ENCODE measurements at places on chromosomes 2 and 18. TPM values are rescaled to one million over a fixed set of nuclear protein-coding genes. Genes with fewer than 3 reads are reported as not detected.

DNA sequence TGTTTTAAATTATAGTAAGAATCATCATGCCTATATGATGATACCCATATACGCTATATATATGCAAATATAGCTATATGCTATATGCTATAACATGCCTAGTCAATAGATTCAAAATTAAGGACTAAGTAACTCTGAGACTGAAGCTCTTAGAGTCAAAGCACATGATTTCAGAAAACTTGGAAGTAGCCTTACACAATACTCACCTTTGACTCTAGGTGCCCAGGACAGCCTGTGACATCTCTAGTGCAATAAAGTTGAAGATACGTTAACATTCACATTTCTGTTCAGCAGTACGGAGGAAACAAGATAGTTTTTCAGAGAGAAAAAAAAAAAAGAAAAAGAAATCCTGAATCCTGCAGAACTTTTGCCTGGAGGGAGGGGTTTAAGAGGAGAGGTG, 149.7 kb upstream of the PIK3C3 start:
- H3K4me1 ChIP-seq = no peaks in the 10 kb centered on the region
- DNase-seq = no peak
- H3K4me3 ChIP-seq = no peak overlapping the region
- no peaks in the 10 kb centered on the region for H3K27me3 ChIP-seq

Gene MAP3K19
- not detected for total RNA-seq

Gene EVA1A
- total RNA-seq = not detected

Gene LYG2
- total RNA-seq = 0.30 TPM

DNA sequence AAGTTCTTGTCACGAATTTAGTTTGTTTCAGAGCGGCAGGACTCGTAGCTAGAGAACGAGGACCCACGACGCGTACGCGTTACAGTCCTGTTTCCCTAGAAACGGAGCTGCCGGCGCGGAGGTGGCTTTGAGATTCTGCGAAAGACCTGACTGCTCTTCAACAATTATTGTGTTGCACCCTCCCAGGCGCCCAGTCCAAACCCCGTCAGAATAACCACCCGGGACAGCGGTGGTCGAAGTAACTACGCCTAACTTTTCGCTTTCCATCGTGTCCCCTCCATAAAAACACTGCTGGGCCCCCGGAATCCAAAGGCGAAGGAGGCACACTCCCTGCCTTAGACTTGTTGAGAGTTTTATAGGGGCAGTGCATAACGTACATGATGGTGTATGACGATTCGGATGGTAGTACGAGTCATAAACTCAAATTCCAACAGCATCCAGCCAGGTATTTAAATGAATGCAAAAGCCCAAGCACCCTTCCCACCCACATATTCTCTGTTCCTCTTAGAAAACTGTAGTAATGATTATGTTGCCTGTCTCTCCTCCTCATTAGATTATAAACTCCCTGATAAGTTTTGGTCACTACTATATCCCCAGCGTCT, 651 bp upstream of the STAM2 start:
- peak overlapping the region; percentile 86 for H3K4me3 ChIP-seq
- no peaks in the 10 kb centered on the region for H3K36me3 ChIP-seq
- H3K27me3 ChIP-seq = no peaks in the 10 kb centered on the region
- no peaks in the 10 kb centered on the region for H3K4me1 ChIP-seq

- no peak overlapping the region for H3K27ac ChIP-seq
- H3K27me3 ChIP-seq = no peaks in the 10 kb centered on the region
- H3K36me3 ChIP-seq = no peaks in the 10 kb centered on the region
- no peak overlapping the region for H3K4me3 ChIP-seq
- no peak for DNase-seq
Observed at GRCh38 chr2:20487030-20487391, 40.1 kb downstream of the RHOB start.

Gene SLC25A12
- total RNA-seq = 22.9 TPM

DNA sequence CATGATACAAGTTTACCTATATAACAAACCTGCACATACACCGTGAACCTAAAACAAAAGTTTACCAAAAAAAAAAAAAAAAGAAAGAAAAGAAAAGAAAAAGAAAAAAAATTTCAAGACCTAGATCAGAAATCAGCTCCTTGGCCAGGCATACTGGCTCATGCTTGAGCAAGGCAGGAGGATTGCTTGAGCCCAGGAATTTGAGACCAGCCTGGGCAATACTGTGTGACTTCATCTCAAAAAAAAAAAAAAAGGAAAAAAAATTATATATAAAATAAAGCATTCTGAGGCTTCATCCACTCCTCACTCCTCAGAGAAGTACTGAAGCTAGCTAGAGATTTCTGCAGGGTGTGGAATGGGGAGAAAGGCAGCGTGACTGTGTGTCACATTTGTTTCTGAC, 11.8 kb upstream of the PROC start:
- H3K36me3 ChIP-seq = no peaks in the 10 kb centered on the region
- no peaks in the 10 kb centered on the region for H3K27me3 ChIP-seq
- no peak overlapping the region for H3K4me3 ChIP-seq
- no peak overlapping the region for H3K27ac ChIP-seq
- no peak for DNase-seq

DNA sequence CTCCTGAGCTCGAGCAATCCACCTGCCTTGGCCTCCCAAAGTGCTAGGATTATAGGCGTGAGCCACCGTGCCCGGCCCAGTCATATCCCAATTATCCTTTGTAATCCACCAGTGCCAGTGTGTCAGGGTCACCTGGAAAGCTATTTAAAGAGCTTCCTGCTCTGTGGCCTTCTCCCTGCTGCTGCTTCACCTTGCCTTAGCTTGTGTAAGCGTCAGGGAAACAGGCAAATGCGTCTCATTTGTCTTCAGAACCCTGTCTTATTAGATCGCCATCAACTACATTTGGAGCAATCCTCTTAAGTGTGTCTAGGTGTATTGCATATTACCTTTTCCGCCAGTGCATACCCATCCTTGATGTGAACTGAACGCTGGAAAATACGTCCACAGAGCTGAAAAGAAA, 10.2 kb downstream of the KIF5C start:
- H3K27me3 ChIP-seq = no peaks in the 10 kb centered on the region
- H3K36me3 ChIP-seq = no peaks in the 10 kb centered on the region
- H3K27ac ChIP-seq = no peak overlapping the region

- H3K4me1 ChIP-seq = no peaks in the 10 kb centered on the region
- peak; percentile 37 for DNase-seq
- 0 out of 2 replicates have a peak, but pooled peaks cover 2% of the 10 kb centered on the region for H3K36me3 ChIP-seq
- no peak overlapping the region for H3K4me3 ChIP-seq
Observed at GRCh38 chr2:52976143-52976949, 791.3 kb upstream of the CHAC2 start.

GRCh38 chr18:9814431-9814830, 71.3 kb upstream of the TXNDC2 start:
- H3K36me3 ChIP-seq = no peaks in the 10 kb centered on the region
- peaks cover 5% of the 10 kb centered on the region for H3K4me1 ChIP-seq
- no peak overlapping the region for H3K4me3 ChIP-seq

DNA sequence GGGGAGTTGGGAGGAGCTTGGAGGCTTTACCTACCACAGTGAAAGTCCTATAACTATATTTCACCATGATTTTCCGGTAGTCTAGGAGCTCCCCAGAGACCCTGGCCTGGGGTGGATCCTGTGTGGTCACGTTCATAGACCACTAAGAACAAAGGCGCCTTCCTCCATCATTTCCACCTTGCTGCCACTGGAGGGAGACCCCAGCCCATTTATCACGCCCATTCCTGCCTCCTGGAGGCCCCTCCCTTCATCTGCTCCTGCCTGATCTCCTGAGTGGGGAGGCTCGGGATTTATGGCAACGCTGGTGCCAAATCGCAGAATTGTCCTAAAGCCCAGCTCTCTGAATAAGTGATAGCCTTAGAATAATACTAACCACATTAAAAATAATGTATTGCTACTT, 507.6 kb upstream of the SPHKAP start:
- H3K4me1 ChIP-seq = peaks cover 7% of the 10 kb centered on the region
- no peaks in the 10 kb centered on the region for H3K27me3 ChIP-seq
- no peak overlapping the region for H3K4me3 ChIP-seq
- peak; percentile 73 for DNase-seq
- no peaks in the 10 kb centered on the region for H3K36me3 ChIP-seq

Gene KCNS3
- total RNA-seq = 90.2 TPM

DNA sequence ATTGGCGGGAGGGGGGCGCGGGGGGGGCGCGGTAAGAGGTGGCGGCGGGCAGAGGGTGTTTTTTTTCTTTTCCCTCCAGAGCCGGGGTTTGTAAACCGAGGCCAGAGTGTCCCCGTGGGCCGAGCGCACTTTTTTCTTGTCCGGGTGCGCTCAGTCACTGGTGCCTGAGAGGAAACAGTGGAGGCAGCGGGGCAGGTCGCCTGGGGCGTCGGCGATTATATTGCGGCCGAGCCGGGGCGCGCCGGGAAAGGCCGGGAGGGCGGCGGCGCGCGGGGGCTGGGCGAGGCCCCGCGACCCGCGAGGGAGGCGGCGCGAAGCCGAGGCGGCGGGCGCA, 275 bp downstream of the HOXD8 start:
- H3K27me3 ChIP-seq = no peaks in the 10 kb centered on the region
- peak; percentile 51 for DNase-seq
- peaks cover 11% of the 10 kb centered on the region for H3K4me1 ChIP-seq

DNA sequence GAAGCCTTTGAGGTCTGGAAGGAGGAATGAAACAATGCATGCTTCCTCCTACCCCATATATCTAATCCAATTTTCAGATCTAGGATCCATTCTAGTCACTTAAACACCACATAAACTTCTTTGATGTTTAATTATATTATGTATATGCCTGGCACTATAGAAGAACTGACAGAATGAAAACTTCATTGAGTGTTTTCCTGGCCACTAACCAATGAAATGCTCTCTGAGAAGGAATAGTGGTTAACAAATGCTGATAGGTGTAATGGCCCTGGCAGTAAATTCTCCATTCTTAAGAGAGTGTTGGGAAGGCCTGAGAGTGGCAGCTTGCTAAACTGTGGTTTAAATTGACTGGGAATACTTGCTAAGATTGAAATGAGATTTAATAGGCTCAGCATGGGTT, 710.0 kb downstream of the LRRTM4 start:
- no peak overlapping the region for H3K4me3 ChIP-seq
- H3K27me3 ChIP-seq = no peaks in the 10 kb centered on the region
- H3K27ac ChIP-seq = no peak overlapping the region
- H3K4me1 ChIP-seq = no peaks in the 10 kb centered on the region
- no peak for DNase-seq

DNA sequence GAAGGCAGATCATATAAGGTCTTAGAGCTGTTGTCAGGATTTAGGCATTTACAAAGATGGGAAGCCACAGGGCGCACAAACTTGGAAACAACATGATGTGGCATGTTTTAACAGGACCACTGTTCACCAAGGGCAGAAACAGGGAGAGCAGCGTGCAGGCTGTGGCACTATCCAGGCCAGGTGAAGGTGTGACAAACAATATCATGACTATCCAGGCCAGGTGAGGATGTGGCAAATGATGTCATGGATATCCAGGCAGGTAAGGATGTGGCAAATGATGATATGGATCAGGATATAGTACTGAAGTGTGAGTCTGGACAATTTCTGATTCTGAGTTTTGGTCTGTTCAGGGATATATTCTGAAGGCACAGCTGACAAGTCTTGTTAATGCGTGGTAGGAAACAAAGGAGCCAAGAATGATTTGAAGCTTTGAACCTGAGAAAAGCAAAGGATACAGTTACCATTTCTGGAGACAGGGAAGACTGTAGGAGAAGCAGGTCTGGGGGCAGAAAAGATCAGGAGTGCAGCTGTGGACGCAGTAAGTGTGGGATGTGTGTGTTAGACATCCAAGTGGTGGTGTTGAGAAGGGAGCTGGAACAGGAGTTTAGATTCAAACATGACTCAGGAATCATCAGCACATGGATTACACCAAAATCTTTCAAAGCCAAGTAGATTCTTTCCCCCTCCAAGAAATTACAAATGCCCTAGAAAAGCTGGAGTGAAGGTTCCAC, 205.9 kb downstream of the TMEM163 start:
- H3K27ac ChIP-seq = no peak overlapping the region
- no peaks in the 10 kb centered on the region for H3K36me3 ChIP-seq
- no peaks in the 10 kb centered on the region for H3K27me3 ChIP-seq
- DNase-seq = no peak

DNA sequence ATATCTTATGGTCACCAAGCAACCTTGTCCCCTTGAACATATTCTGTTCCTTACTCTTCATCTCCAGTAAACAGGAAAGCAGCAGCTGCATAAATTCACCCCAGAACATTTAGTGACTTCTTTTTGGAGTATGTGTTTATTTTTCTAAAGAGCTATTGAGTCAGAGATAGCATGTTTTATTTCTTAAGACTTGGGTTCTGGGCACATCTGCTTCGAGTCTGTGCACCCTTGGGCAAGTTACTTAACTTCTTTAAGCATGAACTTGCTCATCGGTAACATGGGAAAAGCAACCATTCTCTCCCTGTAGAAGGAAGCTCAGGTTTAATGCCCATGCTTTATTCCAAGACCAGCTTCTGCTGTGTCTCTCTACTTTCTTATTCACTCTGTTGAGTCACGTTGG, 309.3 kb upstream of the MEX3C start:
- no peak overlapping the region for H3K27ac ChIP-seq
- H3K36me3 ChIP-seq = no peaks in the 10 kb centered on the region
- H3K27me3 ChIP-seq = no peaks in the 10 kb centered on the region
- H3K4me1 ChIP-seq = no peaks in the 10 kb centered on the region
- no peak overlapping the region for H3K4me3 ChIP-seq

DNA sequence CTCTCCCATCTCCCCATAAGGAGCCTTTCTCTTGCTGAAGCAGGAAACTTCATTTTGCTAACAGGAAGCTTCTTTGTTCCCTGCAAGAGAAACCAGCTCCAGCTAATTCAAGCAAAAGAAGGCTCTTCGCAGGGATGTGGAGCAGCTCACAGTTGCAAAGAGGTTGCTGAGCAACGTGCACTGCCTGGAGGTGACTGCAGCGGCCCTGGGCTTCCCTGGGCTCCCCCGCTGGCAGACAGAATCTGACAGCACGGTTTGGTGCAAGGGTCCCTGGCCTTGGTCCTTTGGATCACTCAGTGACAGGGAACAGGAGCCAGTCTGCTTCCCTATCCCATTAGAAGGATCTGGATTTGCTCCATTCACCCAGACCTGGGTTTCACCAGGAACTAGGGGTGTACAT, 25.8 kb downstream of the GPR55 start:
- DNase-seq = no peak
- H3K27ac ChIP-seq = no peak overlapping the region
- no peaks in the 10 kb centered on the region for H3K36me3 ChIP-seq
- H3K4me1 ChIP-seq = no peaks in the 10 kb centered on the region
- H3K4me3 ChIP-seq = no peak overlapping the region

Gene THSD7B
- 0.18 TPM for total RNA-seq

GRCh38 chr2:66390152-66390551, 44.8 kb upstream of the MEIS1 start:
- H3K27me3 ChIP-seq = 0 out of 2 replicates have a peak, but pooled peaks cover 2% of the 10 kb centered on the region
- DNase-seq = no peak
- no peak overlapping the region for H3K27ac ChIP-seq
- no peaks in the 10 kb centered on the region for H3K4me1 ChIP-seq
- H3K36me3 ChIP-seq = no peaks in the 10 kb centered on the region

Gene BCL2L11
- 16.4 TPM for total RNA-seq

DNA sequence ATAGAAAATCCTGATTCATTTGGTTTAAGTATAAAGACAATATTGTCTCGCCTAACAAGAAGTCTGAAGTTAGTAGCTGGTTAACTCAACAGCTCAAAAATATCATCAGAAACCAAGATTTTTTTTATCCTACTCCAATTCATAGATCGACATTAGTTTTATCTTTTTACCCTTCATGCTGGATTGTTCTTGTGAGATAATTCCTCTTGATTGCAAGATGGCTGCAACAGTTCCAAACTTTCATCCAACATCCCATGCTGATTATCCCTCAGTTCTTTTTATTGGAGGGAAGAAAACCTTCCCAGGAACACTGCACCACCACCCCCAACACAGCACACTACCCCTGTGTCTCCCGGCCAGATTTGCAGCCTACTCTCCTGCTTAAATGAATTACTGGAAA, 370.2 kb upstream of the RAB6C start:
- H3K36me3 ChIP-seq = no peaks in the 10 kb centered on the region
- H3K27ac ChIP-seq = no peak overlapping the region
- no peaks in the 10 kb centered on the region for H3K27me3 ChIP-seq
- H3K4me1 ChIP-seq = no peaks in the 10 kb centered on the region
- no peak for DNase-seq

Measured in SJCRH30 (cell line).